ENCODE measurements at places on chromosomes 2 and 18.

DNA sequence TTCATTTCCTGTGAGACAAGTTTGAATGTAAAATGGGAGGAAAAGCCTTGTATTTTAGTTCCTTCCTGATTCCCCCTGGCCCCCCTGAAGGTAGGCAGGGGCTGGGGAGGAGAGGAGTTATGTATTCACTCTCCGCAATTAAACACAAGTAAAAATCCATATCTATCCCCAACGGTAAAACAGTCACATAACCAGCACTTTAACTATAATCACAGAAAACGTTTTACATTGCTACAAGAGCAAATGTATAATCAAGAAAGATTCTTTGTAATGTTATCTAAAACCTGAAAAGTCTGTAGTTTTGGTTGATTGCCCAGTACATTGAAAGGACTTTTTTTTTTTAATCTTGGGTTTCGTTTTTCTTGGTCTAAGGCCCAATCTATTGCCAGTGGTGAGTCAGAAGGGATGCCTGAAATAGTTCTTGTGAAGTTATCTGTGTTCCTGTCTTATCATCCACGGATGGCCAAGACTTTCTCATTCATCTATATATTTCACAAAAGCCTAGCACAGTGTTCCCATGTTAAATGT, 34.5 kb upstream of the CCNYL1 start:
- no peak for DNase-seq

- no peak for DNase-seq
Observed at GRCh38 chr2:223005496-223005895, 46.5 kb upstream of the KCNE4 start.

GRCh38 chr2:194867328-194867727, 789.7 kb upstream of the SLC39A10 start:
- DNase-seq: no peak

DNA sequence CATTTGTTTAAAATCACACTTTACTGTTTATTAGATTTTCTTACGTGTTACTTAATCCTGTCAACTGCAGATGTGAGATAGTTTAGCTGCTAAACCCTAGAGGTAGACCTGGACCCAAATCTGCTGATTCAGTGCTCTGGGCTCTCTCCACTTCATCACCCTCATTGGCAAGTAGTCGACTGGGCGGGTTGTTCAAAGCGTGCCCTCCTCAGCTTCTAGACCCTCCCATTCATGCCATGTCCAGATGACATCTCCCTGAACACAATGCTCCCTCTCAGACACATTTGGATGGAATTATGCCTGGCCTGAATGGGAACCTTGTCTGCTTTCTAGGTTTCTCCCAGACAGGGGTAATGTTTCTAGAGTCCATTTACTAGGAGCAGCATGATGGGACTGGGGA, 43.7 kb downstream of the RPIA start:
- DNase-seq: no peak

DNA sequence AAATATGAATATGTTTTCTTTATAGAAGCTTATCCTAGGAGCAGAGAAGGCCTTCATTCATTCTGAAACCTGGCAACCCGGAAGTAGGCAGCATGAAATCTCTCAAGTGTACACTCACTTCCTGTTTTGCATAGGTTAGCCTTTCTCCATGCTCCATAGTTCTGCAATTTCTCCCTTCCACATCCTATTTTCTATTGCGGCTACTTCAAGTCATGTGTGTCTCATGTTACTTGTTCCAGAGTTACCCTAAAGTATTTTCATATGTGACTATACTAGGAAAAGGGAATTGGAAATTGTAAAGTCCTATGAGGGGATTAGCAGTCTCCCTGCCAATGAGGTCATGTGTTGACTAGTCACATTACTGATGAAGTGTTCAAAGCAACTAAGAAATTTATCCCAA, 320.6 kb downstream of the NCKAP5 start:
- no peak for DNase-seq

DNA sequence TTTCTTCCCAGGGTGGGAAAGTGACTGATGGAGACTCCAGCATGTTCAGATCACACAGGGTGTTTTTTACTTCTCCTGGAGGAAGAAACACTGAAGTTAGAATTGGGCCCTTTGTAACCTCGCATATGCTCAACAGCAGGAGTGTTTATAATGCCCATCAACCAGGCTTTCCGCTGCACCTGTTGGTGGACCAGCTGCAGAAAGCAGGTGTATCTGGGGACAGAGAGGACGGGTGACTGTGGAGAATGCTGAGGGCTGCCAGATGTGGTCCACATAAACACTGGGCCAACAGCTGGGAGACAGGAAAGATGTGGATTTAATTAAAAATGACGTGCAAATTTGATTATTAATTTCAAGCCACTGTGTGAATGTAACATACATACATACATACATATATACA, 335.5 kb upstream of the SPRED2 start:
- DNase-seq: no peak

- no peak for DNase-seq
Observed at GRCh38 chr2:68309426-68309825, 10.3 kb downstream of the CNRIP1 start.

- DNase-seq: peak; percentile 49
Observed at GRCh38 chr2:127695491-127696472, 5.5 kb upstream of the SFT2D3 start.

GRCh38 chr18:2108591-2108990, 462.7 kb downstream of the METTL4 start:
- no peak for DNase-seq

GRCh38 chr2:98376996-98377395, 30.7 kb downstream of the CNGA3 start:
- DNase-seq: no peak

- no peak for DNase-seq
Observed at GRCh38 chr2:146931109-146931508, 913.7 kb upstream of the ACVR2A start.

- DNase-seq: no peak
Observed at GRCh38 chr2:88227446-88227845, 57.3 kb downstream of the THNSL2 start.

- peak; percentile 58 for DNase-seq
Observed at GRCh38 chr18:12911025-12911928, 27.2 kb upstream of the PTPN2 start.

GRCh38 chr2:172938713-172939375, 136.8 kb upstream of the MAP3K20 start:
- no peak for DNase-seq

DNA sequence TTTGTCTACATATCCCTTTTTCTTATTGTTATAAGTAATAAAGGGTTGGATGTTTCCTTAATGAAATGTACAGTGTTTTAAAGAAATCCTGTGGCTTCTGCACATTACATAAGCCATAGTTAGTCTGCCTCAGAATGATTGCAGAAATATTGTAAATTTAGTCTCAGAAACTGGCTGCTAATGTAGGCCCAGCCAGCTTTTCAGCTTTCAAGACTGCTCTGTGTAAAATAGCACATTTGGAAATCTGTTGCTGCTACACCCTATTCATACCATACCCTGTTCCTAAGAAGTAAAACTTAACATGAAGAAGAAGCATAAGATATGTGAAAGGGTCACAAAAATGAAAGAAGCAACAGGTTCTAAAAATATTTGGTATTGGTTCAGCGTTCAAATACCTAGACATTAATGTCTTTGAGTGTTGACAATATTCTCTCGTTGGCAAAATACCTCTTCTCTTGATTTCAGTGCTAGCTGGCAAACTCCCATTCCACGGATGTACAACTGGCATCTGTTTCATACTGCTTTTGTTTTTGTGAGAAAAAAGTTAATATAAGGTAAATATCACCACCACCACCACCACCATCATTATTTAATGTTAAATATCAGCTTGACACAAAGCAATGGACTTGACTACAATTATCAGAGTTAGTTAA, 19.2 kb upstream of the NCKAP1 start:
- DNase-seq: no peak

DNA sequence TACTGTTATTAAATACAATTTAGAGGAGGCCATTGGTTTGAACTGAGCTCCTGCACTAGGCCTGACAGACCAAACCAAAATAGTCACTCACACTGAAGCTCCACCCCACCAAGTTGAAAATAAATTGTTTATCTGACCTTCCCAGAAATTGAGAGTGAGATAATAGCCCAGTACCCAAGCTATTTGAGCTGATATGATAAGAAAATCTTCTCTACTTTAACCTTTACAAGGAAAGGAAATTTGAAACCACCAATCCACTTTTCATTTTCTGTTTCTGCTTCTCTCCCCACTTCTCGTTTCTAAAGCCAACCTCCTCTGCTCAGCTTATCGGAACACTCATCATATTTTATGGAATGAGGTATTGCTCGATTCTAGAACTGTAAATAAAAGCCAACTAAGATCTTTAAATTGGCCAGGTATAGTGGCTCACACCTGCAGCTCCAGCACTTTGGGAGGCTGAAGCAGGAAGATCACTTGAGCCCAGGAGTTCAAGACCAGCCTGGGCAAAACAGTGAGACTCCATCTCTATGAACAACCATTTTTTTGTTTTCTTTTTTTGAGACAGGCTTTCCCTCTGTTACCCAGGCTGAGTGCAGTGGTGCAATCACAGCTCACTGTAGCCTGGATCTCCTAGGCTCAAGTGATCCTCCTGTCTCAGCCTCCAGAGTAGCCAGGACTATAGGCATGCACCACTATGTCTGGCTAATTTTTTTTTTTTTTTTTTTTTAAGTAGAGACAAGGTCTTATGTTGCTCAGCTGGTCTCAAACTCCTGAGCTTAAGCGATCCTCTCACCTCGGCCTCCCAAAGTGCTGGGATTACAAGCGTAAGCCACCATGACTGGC, 13.3 kb upstream of the GALM start:
- no peak for DNase-seq

DNA sequence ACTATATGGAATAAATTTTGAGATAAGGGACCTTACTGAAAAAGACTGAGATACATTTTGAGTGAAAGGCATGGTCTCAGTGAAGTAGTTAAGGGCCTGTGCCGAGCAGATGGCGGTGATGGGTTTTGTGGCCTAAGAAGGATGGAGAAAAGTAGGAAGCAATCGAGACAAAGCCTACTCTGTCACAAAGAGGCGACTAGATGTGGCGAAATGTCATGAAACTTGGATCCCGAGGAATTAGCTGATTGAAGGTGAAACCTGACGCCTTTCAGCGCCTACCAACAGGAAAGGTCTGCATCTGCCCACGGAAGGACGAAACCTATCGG, 558 bp upstream of the CEP192 start:
- DNase-seq: no peak

DNA sequence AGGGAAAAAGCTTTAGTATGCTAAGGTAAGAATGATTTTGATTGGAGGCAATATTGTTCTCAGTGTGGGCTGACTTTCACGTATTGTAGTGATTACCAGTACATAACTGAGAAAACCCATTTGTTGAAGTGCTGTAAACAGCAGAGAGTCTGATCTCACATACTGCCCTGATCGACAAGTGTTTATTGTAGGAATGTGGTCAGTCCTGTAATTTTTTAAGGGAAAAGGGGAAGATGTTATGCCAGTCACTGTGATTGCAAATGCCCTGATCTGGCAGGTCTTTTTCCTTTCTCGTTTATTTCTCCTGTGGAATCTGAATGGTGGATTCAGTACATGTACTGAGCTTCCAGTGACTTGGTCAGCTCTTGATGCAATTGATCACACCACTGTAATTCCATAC, 11.5 kb downstream of the SPATS2L start:
- DNase-seq: no peak

DNA sequence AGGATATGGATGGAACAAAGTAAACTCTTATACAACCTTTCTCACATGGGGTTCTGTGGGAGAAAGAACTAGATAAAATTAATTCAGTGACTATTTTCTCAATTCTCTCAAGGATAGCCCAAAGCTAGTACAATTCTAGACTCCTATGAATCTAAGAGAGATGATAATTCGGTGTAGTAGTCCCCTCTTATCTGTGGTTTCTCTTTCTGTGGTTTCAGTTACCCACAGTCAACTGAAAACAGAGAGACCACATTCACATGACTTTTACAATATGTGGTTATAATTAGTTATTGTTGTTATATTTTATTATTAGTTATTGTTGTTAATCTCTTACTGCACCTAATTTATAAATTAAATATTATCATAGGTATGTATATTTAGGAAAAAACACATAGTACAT, 53.5 kb upstream of the C2orf15 start:
- DNase-seq: no peak

GRCh38 chr2:121155502-121156056, 129.4 kb downstream of the TFCP2L1 start:
- no peak for DNase-seq

DNA sequence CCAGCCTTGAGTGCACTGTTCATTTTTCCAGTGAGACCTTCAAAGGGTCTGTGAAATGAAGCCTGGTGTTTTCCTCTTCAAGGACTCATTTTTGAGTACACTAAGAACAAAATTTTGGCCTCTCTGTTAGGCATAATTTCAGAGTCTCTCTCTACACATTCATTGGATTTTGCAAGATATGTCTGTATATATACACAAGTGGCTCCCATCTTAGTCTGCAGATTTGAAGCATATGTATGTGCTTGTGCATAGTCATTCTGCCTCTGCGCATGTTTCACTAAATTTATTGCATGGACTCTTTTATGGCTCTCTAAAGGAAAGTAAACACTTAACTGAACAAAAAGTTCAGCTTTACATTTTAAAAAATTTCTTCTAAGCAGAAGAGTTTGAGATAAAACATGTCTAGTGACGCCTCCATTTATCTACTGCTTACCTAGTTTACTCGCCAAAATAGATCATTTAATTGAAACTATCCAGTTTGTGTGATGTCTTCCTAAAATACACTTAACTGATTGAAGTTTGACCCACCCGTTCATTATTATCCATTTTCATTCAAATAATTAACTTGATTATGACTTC, 145.9 kb downstream of the FMNL2 start:
- no peak for DNase-seq

GRCh38 chr2:47386551-47386950, 16.4 kb upstream of the MSH2 start:
- DNase-seq: no peak

GRCh38 chr2:54638774-54639187, 84.7 kb upstream of the EML6 start:
- no peak for DNase-seq

DNA sequence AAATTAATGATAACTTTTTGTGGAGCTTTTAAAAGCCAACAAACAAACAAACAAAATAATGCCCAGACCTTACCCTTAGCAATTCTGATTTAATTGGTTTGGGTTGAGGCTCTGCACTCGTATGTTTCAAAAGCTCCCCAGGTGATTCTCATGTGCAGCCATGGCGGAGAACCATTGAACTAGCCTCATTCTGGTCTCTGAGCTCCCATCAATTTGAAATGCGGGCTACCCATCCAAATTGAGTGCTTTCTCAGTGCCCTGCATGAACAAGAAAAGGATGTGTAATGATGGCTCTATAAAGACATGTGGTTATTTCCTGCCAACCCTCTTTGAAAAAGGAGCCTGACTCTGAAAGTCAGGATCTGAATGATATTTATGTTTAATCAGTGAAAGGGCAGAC, 8.2 kb downstream of the MXD1 start:
- DNase-seq: no peak

- DNase-seq: no peak
Observed at GRCh38 chr2:27086724-27087593, at the start of gene KHK. Gene KHK (plus strand): TSS chr2:27086772. CDS start chr2:27087260, 488 bp downstream.

DNA sequence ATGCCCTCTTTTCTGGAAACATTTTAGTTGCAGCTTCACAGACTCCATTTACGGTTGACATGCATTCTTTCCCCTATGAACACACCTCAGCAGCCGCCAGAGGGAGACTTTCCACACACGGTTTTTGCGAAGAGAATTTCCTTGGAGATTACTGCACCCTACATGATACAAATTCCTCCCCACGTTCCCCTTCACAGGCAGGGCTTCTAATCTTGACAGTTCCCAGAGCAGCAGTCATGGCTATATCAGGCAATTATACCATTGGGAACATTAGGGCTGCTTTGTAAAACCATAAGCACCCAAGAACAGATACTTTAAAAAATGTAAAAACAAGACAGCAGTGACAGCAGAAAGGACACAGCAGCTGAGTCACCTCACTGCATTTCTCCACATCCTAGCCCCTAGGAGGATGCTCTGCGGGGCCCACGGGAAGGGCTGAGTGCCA, 253.8 kb downstream of the TGIF1 start:
- DNase-seq: no peak

Measured in naive thymus-derived CD8-positive, alpha-beta T cell (primary cell).